ENCODE measurements at places on chromosomes 6 and 20.
A peak's percentile ranks its signal among the peaks of the same experiment; 100 is the strongest.

- DNase-seq: no peak
Measured at GRCh38 chr20:1441133-1441532, 25.5 kb downstream of the NSFL1C start.

GRCh38 chr6:148413321-148414091 lies 70.9 kb downstream of the SASH1 start:
- DNase-seq: no peak

- DNase-seq: no peak
Measured at GRCh38 chr6:43328528-43328927, 19.9 kb upstream of the CRIP3 start.

- no peak for DNase-seq
Measured at GRCh38 chr6:116557893-116558292, 4.3 kb downstream of the CALHM4 start.

GRCh38 chr20:44126445-44126844 lies 60.5 kb downstream of the JPH2 start:
- DNase-seq: no peak

- DNase-seq: no peak
Measured at GRCh38 chr6:54706844-54707605, 139.5 kb upstream of the FAM83B start.

DNA sequence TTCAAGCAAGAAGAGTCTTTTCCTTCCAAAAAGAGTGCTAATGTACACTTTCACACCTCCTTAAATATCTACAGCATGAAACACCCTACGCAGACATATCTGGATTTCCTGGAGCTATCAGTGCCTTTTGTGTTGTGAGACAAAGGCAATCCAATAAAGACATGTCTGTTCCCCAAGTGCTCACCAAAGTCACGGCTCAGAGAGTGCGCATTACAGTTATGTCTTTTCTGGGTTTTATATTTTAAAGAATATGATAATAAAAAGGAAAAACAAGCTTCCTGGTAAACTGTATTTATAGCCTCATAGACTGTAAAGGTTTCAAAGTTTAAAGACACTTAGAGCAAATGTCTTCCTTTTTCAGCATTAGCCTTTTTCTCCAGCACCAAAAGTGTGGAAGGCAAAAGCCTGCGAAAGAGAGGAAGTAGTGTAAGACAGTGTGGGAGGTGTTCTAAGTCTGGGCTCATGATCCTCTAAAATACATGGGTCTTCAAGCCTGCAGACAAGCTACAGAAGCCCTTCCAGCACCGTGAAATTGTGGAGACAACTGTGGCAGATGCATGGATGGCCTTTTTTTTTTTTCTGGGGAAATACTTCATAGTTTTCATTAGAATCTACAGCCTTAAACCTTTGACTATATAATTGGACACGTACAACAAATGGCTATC lies 135.0 kb upstream of the SLC35B3 start:
- DNase-seq: no peak

- no peak for DNase-seq
Measured at GRCh38 chr6:30129265-30130178, 6.4 kb upstream of the TRIM40 start.

DNA sequence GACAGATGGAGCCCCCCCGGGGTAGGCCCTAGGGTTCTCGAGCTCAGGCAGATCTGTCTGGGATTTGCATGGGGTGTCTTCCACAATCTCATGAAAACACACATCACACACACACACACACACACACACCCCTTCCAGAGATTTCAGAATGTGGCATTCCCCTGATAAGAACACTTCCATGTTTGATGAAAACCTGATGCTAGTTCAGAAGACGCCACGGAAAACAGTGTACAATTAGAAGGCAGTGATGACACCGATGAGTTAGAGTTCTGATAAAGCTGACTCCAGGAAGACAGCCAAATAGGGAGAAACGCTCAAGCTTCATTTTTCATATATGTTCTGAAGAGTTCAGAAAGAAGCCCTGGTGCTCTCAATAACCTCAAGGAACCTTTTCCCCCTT lies 438.7 kb upstream of the JARID2 start:
- DNase-seq: no peak

DNA sequence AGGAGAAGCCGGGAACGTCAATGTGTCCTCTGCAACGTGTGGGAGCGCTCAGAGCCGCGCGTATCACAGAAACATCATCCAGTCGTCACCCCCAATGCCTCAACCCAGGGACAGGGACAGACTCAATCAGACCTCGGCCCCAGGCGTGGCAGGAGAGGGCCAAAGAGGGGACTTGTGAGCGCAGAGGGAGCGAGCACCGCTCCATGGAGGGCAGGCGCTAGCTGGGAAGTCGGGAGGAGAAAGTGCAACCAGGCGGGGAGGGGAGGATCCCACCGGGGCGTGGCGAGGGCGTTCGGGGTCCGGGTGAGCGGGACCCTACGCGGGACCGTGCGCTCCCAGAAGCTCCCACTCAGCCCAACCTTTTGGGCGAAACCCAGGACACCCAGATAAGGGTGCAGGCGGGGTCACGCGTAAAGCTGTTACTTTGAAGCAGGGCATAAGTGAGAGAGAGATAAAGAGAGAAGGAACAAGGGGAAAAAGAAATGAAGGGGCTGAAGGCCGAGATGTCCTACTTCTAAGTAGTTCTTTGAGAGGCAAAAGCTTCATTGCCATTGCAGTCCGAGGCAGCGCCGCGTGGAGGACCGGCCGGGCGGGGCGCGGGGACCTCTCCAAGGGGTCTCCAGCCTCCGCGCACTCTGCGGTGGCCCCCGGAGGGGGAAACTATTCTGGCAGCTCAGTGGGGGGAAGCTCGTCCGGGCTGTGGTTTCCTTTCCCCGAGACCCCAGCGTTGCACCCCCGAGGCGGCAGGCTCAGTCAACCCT lies 862 bp upstream of the SOBP start:
- peak; percentile 8 for DNase-seq

GRCh38 chr6:147179809-147180208 lies 24.4 kb upstream of the STXBP5 start:
- DNase-seq: no peak

DNA sequence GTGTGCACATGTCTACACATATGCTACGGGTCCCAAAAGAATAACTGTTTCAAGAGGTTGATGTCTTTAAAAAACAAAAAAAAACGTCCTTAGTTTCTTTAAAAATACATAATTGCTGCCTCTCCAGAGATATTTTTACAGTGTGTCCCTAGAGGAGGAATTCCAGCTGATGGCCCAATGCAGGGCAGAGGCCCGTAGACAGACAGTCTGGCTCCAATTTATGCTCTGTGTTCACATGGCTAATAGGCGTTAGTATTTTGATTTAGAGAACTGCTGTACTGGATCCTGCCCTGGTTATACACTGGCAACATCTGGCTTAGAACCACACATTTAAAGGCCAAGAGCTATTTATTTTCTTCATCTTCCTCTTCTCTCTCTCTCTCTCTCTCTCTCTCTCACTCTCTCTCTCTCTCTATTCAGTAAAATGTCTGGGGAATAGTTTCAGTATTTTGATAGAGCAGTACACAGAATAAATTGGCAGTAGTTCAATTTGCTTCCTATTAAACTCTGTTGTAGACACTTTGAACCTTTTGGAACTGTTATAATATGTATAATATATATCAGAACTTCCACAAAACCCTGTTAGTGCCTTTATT lies 260.6 kb downstream of the EYA4 start:
- DNase-seq: no peak

GRCh38 chr20:58209652-58210397 lies 18.6 kb downstream of the ANKRD60 start:
- DNase-seq: peak; percentile 81

DNA sequence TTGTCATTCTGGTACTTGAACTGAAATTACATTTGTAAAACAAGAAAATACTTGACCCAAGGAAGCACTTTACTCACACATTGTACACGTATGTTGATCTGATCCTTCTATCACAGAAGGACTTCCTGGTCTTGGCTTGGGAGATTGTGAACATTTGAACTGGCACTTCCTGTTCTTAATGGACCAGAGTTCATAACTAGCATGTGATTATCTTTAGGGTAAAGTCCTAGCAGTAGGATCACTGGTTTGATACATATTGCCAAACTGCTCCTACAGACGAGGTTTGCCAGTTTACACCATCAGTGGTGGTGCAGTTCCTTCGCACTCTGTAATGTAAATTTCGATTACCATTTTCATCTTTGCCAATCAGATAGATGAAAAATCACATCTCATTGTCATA lies 12.7 kb downstream of the HECA start:
- DNase-seq: no peak

DNA sequence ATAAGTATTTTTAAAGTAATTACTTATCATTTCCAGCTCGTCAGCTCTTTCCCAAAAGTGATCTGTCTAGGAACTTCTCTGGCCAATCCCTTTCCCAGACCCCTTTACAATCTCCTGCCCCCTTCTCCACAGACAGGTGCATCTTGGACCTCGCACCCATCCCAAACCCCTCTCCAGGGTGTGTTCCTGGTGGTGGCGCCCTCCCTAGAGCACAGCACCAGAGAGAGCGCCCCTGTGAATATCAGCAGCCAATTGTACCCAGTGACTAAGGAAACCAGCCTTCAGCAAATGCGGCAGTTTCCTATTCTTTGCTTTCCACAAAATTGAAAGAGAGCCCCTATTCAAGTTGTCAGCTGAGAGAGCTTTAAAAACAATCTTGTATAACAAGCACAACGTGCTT lies 157.7 kb downstream of the RNASET2 start:
- DNase-seq: no peak

- DNase-seq: no peak
Measured at GRCh38 chr20:21103582-21104465, 2.3 kb downstream of the LINC00237 start.

DNA sequence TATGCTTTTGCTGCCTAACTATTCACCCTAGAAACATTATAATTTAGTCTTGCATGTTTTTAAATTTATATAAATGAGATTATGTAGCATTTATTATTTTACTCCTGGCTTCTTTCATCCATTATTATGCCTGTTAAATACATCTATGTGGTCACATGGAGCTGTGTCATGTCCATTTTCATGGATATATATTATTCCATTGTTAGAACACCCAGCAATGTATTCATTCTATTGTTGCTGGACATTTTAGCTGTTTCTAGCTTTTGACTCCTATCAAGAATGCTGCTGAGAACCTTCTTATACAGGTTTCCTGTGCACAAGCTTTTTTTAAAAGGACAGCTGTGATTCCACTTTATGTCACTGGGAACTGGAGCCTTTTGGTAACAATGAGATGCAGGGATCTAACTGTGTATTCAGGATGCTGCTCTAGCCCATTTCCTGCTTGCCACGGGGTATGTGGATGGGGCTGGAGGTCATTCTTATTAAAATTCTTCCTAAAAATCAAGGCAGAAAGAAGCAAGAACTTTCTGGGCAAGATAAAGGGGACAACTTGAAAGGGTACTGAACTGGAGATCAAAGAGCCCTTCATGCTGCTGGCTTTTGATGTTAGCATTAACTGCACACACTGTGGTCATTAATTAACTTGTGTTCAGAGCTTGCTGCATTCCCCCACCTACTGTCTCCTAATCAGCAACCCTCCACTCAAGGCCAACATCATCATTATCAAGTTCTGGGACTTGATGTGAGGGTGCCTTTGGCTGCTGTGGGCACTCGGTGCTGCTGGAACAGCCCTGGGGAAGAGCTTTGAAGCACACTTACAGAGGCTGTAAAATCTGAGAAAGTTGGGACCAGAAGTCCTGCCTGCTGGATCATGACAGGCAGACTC lies 96.6 kb upstream of the AKIRIN2 start:
- no peak for DNase-seq

DNA sequence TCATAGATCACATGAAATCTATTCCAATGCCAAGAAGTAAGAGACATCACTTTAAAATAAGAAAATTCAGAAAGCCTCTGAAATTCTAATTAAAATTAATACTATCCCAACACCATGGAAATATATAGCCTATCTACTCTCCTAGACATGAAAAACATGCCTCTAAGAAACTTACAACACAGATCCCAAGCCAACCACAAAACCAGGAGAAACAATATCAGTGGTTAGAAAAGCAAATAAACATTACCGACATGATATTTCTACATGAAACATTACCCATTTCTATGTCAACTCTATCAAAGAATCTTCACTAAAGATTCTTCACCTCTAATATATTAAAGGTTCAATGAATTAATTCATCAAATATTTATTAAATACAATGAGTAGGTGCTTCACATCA lies 4.8 kb downstream of the EPB41L2 start:
- no peak for DNase-seq

DNA sequence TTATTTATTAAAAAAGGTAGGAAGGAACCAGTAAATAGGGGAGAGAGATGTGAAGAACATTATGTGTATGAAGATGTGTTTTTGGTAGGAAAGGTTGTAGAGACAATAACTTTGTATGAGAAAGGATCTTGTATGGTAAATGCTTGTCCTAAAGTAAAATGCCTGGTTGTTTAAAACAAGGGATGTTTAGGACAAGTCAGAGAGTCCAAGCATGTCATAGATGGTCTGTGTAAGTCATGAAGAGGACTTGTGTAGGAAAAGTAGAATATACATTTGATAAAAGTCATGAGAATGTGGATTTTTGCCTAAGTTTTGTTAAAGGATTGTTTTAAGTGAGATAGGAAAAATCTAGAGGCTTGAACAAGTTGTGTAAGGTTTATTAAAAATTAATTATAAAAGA lies 325.1 kb downstream of the CDH26 start:
- no peak for DNase-seq

- no peak for DNase-seq
Measured at GRCh38 chr6:80976336-80976735, 776.1 kb downstream of the TENT5A start.

DNA sequence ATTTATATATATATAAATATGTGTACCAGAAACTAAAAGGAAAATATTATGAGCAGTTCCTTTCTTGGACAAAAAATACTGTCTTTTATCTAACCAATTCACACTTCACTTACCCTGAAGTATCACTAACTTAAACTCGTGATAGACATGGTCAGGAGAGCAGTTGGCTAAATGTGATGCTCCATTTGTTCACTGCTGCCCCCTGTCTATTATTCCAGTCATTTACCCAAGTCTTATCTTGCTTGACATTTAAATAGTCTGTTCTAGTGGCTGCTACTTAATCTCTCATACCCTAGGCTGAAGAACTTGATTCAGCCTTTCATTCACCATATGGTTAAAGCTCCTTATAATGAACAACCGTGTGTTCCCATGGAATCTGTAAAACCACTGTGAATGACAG lies 789.6 kb upstream of the EYS start:
- DNase-seq: no peak

DNA sequence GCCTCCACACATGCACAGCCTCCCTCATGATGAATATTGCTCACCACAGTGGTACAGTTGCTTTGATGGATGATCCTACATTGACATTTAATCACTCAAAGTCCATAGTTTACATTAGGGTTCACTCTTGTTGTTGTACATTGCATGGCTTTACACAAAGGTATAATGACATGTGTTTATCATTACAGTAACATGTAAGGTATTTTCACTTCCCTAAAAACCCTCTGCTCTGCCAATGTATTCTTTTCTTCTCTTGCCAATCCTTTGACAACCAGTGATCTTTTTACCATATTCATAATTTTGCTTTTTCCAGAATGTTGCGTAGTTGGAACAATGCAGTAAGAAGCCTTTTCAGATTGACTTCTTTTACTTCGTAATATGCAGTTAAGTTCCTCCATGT lies 166.6 kb upstream of the KHDRBS2 start:
- no peak for DNase-seq

- DNase-seq: no peak
Measured at GRCh38 chr20:34491226-34491931, 24.8 kb upstream of the DYNLRB1 start.
